Activated T-cell treated with anti-CD3 and anti-CD28 coated beads, Interleukin-2, amount 50 U/mL, for 1 hour (primary cell): ENCODE measurements at places on chromosomes 12 and 14.

- DNase-seq: no peak
Measured at GRCh38 chr12:92978607-92979006, 49.5 kb upstream of the EEA1 start.

DNA sequence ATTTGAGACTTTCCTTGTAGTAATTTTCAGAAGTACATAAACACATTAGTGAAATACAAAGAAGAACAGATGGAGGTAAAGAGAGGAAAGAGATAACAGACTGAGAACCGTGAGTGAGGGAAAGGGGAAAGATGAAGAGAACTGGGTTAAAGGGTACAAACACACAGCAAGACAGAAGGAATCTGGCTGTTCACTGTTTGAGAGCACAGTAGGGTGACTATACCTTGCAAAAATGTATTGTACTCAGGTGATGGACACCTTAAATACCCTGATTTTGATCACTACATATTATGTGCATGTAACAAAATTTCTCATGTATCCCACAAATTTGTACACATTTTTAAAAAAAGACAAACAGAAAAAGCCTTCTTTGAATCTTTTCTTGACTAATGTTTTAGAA is 2.7 kb upstream of the TRHDE start:
- no peak for DNase-seq

- DNase-seq: no peak
Measured at GRCh38 chr14:101174522-101174838, 271.0 kb upstream of the RTL1 start.

DNA sequence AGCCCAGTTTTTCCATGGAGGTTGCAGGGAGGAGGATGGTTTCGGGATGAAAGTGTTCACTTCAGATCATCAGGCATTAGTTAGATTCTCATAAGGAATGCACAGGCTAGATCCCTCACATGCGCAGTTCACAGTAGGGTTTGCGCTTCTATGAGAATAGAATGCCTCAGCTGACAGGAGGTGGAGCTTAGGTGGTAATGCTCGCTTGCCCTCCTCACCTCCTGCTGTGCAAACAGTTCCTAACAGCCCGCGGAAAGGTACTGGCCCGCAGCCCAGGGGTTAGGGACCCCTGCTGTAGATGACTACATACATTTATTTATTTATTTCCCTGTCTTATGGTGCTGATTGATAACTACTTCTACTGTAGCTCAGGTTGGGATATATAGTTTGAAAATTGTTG is 93.2 kb downstream of the FBXO33 start:
- no peak for DNase-seq

DNA sequence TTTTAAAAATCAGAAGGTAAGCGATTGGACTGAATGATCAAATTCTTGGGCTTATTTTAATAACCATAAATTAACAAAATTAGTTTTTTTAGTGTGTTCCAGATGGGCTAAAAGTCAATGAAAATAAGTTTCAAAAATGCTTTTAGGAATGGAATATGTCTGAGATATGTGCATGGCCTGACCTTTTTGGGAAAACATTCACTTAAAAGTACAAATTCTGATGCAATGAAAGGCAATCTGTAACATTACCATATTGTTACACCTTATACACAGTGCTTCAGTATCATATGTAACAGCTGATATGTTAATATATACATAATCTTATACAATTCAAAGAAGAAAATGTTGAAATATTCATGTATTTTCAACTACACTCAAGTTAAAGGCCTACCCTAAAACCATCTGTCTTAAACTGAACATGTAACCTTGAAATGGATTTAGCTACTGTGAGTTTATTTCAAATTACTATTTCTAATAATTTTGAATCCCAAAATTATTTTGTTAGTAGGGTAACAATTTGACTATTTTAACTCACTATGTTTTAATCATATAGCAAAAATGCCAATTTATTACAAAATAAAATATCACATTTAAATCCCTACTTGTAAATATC is 84.8 kb downstream of the EEA1 start:
- no peak for DNase-seq

DNA sequence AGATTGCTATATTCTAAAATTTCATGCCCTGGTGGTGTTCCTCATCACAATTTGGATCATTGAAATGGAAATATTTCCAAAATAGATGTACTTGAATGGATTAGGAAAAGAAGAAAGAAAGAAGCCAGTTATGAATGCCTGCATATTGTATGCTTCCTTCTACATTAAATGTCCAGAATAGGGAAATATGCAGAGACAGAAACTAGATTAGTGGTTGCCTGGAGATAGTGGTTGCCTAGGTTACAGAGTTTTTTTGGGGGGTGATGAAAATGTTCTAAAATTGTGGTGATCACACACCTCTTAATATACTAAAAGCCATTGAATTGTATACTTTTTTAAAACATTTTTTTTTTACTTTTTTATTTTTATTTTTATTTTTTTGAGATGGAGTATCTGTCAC is 18.0 kb downstream of the TUBA1A start:
- DNase-seq: no peak

DNA sequence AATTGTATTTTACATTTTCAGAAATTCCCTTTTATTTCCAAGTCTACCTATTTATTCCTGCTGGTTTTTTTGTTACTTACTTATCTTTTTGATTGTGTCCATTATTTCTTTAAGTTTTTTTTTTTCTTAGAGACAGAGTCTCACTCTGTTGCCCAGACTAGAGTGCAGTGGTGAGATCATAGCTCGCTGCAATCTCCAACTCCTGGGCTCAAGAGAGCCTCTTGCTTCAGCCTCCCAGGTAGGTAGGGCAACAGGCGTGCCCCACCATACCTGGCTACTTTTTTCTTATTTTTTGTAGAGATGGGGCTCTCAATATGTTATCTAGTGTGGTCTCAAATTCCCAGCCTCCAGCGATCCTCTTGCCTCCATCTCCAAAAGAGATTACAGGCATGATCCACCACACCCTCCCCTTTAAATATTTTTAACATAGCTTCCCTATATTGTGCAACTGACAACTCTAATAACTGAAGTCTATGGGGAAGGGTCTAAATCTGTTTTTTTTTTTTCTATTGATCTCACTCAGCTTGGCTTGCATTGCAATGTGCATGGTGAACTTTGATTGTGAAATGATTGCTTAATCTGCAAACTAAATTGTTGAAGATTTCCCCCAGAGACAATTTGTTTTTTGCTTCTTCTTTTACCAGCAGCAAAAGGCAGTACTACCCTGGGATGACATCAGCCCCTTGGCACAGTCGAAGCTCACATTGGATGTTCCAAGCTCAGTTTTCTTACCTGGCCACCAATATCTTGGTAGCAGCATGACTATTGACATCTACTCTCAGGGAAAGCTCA is 25.7 kb upstream of the COCH start:
- no peak for DNase-seq

GRCh38 chr12:85322715-85323114 is 42.7 kb downstream of the ALX1 start:
- no peak for DNase-seq
